ENCODE measurements at places on chromosomes 2 and 18.
A peak's percentile ranks its signal among the peaks of the same experiment; 100 is the strongest.

- no peak for DNase-seq
These were observed 121.1 kb downstream of the ACOXL start for GRCh38 chr2:110853516-110853915.

DNA sequence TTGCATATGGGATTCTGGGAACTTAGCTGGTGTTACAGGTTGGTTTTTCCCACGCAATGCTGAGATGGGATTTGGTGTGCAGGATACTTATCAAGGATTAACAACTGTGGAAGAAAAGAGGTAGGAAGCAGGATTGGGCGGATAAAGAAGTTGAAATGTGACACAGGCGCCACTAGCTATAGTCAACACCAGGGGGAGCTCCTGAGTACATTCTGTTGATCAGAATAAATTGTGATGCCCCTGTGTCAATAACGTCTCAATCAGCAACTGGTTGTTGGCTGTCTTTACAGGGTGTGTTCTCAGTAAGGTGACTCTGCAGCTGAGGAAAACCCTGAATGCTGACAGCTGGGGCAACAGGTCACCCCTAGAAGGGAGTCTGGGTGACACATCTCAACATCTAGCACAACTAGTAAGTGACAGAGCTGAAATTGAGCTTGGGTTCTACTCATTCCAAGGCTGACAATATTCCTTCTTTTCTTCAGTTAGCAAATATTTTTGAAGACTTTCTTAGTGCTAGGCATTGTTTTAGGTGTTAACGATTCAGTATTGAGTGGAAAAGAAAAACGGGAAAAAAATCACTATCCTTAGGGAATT lies 143.0 kb downstream of the ARL6IP6 start:
- DNase-seq = peak; percentile 41

DNA sequence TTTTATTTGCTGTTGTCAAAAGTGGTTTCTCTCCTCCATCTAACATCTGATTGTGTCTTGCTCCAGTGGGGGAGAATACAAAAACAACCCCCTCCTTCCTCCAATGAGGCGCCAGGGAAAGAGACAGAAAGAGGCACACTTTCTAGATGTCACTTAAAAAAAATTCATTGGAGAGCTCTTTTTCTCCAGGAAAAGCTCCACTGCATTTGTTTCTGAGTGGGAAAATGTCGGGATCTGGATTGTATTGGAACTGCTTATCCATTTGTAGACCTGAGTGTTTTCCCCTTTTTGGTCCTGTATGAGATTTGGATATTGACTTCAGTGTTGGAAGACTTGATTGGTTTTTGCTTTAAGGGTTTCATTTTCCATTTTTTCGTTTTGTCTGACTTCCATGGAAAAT lies 995 bp downstream of the MBD5 start:
- DNase-seq = no peak

- DNase-seq = no peak
These were observed 905.3 kb upstream of the VRK2 start for GRCh38 chr2:57141269-57141668.

GRCh38 chr2:19739256-19739655 lies 162.5 kb downstream of the TTC32 start:
- DNase-seq = no peak

DNA sequence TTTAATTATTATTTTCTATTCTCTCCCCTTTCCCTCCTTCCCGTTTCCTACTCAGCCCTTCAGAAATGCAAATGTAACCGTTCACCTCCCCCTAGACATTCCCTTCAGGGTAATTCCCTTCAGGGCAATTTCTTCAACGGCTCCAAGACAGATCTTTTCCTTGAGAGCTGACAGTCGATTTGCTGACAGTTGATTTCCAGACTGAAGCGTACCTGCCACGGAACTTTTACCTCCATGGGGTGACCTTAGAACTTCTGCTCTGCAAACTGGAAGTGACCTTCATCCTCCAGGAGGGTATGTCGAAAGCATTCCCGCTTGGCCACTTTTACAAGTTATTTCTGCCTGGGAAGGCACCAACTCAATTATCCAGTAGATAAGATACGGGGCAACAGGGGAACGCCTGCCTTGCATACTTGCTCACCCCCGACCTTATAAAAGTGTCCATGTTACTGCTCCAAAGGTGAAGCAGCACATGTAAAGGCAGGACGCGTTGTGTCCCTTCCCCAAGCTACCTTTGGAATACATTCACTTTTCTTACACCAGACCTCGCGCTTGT lies 18.5 kb downstream of the B3GNT7 start:
- DNase-seq = no peak

GRCh38 chr2:169925968-169926367 lies 98.7 kb downstream of the UBR3 start:
- DNase-seq = no peak

- no peak for DNase-seq
These were observed 371.9 kb upstream of the VRK2 start for GRCh38 chr2:57674743-57675142.
